Effector memory CD4-positive, alpha-beta T cell (primary cell): ENCODE measurements at places on chromosomes 3 and 15.

GRCh38 chr3:194105292-194105691 lies 30.7 kb upstream of the HES1 start:
- no peak for DNase-seq

- no peak for DNase-seq
Observed at GRCh38 chr15:32659340-32660155, 18.0 kb downstream of the SCG5 start.

DNA sequence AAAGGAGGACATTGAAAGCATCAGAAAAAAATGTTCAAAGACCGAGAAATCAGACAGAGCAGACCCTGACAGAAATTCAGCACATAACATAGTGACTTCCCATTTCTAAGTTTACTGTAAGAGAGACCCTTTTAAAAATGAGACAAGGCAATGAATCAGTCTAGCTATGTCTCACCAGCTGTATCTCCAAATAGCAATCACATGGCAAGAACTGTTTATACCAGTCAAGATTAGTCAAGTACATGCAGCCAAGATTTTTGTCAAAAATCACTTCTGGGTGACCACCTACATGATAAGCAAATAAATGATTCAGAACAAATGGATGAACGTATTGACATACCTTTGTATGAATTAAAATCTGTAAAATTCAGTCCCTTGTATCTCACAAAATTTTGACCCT lies 138.0 kb downstream of the DTWD1 start:
- DNase-seq, result no peak

- DNase-seq, result no peak
Observed at GRCh38 chr3:127848131-127849129, 26.1 kb upstream of the MGLL start.

DNA sequence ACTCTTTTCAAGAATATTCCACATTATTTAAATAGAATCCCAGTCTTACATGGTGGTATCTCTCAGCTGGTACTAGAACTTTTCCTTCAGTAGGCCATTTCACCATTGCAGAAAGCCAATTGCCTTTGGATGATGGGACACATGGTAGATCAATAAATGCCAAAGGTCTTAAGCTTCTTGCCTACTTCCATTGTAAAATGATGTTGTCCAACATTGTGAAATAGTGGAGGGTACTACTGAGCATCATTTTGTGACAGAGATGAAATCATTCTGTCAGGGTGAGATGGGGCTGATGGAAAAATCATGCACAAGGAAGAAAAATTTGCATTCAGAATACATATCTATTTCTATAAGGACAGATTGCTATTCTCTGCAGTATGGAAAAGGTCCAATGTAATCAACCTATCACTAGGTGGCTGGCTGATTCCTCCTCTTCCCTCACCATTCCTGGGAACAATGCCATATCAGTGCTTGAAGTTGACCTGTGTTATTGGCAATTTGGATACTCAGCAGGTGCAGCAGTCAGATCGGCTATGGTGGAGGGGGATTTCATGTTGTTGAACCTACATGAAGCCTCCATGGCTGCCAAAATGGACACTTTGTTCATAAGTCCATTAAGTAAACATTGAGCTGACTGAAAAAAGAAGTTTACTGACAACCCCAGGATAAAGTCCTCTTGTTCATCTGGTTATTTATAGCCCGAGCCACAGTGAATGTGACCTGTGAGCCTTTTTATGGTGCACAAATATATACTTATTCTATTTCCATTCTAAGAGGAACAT lies 596.9 kb upstream of the ARPP21 start:
- DNase-seq, result no peak

- no peak for DNase-seq
Observed at GRCh38 chr3:124780356-124780755, 50.1 kb downstream of the UMPS start.
